ENCODE measurements at places on chromosomes 7 and 10.

- DNase-seq: no peak
Measured at GRCh38 chr7:158397885-158398284, 189.7 kb downstream of the PTPRN2 start.

DNA sequence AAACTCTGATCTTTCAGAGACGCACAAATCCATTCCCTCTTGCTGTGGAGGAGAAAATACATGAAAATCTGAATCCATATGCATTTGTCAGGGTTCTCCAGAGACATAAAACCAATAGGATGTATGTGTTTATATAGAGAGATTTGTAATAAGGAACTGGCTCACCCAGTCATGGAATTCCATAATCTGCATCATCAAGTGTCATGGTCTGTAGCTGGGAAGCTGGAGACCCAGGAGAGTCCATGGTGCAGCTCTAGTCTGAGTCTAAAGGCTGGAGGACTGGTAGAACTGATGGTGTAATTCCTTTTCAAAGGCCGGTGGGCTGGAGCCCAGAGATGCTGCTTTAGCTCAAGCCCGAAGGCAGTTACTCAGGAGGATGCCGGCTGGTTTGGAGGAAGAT, 134.0 kb downstream of the TCF7L2 start:
- DNase-seq: no peak

- no peak for DNase-seq
Measured at GRCh38 chr7:143104759-143105158, 27.1 kb upstream of the PIP start.

- no peak for DNase-seq
Measured at GRCh38 chr10:15744217-15744865, 24.6 kb upstream of the ITGA8 start.

GRCh38 chr7:6279937-6280336, 7.5 kb upstream of the CYTH3 start:
- no peak for DNase-seq

DNA sequence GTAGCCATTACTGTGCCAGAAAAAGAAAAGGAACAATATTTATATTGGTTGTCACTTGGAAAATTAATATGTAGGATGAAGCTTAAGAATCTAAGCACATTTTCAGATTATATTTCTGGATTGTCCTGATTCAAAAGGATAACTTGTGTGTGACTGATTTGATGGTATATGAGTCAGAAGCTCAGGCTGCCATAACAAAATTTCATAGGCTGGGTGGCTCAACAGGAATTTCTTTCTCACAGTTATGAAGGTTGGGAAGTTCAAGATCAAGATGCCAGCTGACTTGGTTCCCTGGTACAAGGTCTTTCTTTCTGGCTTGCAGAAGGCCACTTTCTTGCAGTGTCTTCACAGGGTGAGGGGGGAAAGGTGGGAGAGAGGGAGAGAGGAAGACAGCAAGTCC, 108.5 kb downstream of the ST7 start:
- DNase-seq: no peak

DNA sequence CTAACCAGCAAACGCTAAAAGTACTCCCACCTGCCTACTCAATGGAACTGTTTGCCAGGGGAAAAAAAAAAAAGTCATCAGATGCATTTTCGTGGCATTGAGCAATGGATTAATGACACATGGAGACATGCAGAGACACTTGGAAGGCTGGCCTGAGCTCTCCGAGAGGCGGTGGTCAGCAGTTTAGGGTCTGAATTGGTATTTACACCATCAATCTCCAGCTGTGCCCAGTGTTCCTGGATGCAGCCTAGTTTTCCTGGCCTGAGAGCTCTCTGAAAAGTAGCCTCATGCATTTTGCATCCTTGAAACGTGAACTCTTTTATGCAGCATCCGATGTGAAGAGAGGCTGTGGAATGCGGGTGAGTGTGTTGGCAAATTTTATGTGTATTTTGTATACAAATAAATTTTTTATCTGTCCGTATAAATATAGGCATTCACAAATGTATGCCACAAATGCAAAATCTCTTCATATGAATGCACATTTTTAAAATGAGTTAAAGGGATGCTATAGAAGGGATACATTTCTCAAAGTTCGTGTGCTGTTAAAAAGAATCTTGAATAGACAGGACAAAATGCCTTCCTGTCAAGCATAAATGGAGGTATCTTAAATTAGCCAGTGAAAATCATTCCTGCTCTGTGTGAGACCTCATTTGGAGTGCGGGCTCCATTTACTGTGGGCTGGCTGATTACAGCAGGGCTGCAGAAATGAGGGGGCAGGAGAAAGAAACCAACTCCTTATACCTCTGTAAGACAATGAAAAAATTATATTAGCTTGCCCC, 137.7 kb upstream of the PFKP start:
- DNase-seq: no peak

- no peak for DNase-seq
Measured at GRCh38 chr10:78000956-78001472, 28.3 kb downstream of the POLR3A start.

- no peak for DNase-seq
Measured at GRCh38 chr10:1575481-1576244, 161.7 kb downstream of the ADARB2 start.

DNA sequence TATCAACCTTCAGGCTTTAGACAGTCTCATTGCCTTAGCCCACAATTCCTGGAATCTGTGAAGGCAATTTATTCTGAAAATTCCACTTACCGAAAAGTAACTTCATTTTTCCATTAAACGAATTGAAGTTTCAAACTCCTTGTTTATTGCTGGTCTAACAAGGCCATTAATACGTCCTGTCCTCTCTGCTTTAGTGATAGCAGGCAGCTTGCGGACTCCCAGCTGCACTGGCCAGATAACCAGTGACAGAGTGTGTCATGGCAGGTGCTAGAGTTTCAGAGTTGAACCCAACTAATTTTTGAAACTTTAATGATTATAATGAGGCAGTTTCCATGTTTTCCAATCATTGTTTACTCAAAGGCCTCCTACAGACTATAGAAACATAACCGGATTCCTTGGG, 31.1 kb downstream of the LOXL4 start:
- no peak for DNase-seq

DNA sequence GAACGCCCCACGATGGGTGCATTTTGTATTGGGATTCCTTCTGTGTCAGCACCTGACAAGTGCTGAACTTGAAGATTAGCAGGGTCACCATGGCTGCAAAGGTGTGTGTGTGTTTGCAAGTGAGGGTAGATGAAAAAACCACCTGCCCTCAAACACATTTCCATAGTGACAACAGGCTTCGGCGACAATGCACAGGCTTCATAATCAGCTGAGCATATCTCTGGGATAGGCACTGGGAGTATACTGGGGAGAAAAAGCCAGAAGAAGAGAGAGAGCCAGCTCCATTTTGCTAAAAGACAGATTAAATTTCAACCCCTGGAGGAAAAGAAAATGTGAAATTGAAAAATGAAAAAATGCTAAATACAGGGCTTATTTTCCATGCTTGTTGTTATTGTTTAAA, 656.1 kb downstream of the INHBA start:
- DNase-seq: no peak

GRCh38 chr7:134630893-134631292, 15.8 kb upstream of the BPGM start:
- peak; percentile 76 for DNase-seq

DNA sequence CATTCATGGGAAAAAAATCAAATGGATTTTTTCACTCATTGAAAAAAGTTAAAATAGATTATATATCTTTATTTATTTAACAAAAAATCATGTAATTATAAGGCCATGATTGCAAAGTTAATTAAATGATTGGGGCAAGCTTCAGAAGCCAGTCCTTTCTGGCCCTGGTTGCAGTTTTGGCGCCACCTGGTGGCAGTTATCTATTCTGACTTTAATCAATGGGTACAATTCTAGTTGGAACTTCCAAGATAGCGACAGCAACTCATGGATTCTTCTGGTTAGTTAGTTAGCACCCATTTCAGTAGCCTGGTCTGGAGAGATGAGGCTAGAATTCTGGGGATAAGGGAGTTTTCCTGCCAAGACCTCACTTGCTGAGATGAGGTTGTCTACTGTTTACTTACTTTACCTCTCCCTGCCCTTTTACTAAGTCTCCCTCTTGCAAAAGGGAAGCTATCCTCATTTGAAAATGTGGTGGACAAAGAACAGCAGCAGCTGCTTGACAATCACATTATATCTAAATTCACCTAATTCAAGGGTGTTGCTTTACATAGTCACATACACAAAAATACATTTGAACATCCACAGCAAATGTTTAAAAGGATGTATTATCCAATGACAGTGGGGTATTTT, 42.3 kb downstream of the NOC3L start:
- no peak for DNase-seq

GRCh38 chr10:124205432-124205831, 112.0 kb upstream of the CHST15 start:
- DNase-seq: no peak

DNA sequence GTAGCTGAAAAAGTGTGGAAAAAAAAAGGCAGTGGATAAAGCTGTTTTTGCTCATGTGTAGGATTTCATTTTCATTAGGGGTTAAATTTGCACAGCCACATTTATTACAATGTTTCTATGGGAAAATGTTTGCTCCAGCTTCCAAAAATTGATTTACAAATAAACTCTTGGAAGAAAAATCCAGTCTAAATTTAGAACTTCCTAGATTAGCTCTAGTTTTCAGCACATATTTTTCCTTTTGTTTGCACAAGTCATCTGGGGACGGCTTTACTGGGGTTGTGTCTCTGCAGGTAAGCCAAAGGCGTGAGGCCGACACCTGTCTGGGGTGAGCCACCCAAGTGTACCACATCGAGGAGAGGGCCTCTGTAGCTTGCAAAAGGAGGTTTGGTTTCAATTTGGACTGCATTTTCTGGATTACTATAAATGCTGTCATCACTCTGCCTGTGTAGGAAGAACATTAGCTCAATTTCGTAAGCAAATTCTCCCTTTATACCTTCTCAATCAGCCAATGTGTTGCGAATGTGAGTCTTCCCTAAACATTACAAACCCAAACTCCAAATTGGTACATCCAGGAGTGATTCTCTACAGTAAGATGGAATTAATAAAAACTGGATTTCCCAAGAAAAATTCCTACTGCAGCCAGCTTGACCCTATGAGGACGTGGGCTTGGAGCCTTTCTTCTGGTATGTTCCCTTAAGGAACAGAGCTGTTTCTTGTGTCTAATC, 89.5 kb upstream of the ZNF438 start:
- no peak for DNase-seq

- no peak for DNase-seq
Measured at GRCh38 chr7:127704211-127704610, 52.2 kb downstream of the SND1 start.

DNA sequence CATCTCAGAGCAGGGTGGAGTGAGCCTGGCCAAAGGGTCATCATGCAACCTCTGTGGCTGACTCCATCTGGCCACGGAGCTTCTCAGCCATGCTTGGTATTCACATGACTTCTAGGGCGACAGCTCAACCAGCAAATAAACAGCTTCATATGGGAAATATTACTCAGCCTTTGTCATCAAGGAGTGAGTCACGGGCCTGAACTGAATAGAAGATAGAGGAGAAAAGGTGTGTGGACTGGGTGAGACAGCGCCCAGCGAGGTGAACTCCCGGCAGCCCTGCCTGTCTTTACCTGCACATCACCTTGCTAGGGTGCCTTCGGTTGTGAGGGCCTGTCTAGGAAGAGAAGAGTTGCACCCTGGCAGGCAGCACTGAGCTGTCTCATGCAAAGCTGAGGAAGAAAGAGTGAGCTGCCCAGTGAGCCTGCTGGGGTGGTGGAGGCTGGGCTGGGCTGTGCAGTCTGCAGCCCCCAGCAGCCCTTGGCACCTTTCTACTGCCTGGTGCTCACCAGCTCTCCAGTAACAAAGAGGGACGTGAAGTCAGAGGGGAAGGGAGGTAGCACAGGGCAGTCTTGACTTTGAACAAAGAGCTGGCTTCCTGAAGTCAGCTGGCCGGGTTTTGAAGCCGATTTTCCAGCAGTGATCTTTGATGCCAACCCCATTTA, 114.2 kb downstream of the EGFR start:
- peak; percentile 97 for DNase-seq

DNA sequence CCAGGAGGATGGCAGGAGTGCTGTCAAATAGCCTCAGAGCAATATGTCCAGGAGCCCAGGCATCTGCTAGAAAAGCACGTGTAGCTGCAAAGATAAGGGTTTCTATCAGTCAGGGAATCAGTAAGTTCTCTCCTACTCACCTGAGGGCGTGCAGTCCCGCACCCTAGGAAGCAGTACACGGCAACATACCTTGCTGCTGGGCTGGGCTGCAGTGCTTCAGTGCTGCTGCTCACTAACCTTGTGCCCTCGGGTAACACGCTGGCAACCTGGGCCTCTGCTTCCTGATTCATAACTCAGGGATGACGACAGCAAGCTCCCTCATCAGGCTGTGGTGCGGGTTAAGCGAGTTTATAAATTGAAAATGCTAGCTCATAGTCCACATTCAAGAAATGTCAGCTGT, 29.5 kb upstream of the CCNY start:
- peak; percentile 90 for DNase-seq

DNA sequence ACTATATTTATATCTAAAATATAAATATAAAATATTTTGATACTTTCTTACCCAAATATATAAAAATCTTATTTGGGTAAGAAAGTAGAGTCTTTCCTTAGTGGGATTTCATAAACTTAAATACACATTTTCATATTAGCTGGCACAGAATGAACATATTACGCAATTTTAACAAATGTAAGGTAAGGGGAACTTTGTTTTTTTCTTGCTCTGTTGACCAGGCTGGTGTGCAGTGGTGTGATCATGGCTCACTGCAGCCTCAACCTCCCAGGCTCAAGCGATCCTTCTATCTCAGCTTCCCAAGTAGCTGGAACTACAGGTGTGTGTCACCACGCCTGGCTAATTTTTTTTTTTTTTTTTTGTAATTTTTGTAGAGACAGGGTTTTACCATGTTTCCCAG, 18.3 kb downstream of the CYP26A1 start:
- no peak for DNase-seq

GRCh38 chr10:100744987-100745881, at the start of gene PAX2:
PAX2 (plus strand) TSS chr10:100745582; CDS start chr10:100746261, 679 bp downstream.
- DNase-seq: no peak

DNA sequence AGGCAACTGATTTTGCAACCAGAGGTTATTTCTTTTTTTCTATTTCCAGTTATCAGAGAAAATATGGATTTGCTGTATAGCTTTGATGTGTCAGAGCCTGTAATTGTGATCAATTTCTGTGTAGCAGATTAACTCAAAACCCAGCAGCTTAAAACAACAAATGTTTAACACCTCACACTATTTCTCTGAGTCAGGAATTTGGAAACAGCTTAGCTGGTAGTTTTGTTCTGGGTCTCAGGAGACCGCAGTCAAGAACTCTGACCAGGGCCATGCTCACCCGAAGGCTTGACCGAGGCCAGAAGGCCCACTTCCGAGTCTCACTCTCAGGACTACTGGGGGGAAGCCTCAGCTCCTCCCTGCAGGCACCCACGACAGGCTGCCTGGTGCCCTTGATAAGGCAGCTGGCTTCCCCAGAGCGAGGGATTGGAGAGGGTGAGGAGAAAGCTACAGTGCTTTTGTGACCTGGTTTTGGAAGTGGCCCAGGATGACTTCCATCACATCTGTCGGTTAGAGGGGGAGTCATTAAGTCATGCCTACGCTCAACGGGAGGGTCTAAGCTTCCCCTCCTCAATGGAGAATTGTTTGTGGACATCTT, 105.7 kb upstream of the SHH start:
- no peak for DNase-seq

DNA sequence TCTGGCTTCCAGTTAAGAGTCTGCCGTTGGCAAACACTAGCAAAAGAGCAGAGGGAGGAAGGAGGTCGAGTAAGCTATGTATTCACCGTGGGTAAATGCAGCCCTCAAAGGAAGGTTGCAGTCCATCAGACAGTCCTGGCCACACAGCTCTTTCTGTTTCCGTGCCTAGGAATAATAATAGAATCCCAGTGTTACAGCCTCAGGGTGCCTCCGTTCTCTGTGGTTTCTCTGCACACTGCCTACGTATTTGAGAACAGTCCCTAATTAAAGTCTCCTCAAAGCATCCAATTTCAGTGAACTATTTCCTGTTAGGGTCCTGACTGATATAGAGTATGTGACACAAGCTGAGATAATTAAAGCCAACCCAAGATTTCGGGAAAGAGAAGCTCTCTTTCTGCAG, 176.7 kb downstream of the GPAM start:
- DNase-seq: no peak
